ENCODE measurements at places on chromosomes 12 and 14. TPM values are rescaled to one million over a fixed set of nuclear protein-coding genes. Genes with fewer than 3 reads are reported as not detected.

DNA sequence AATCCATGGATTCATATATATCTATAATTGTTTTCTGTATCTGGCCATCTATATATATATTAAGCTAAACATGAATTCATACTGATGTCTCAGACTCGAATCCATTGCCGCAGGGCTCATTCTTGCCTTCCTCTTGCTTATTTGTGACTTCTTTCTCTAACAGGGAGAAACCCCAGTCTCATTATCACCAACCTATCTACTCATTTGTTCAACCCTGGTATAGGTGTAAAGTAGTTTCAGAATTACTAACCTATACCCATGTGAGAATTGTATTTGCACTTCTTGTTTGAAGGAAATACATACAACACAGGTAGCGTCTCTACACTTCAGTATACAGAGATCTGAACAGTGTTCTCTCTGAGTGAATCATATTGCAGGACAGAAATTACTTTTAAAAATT is 77.7 kb downstream of the PTPN11 start:
- DNase-seq = no peak

Gene TEAD4
- 9.6 TPM for polyA plus RNA-seq

Gene EFS
- 6.2 TPM for polyA plus RNA-seq

Gene BRMS1L
- polyA plus RNA-seq = 9.3 TPM

Data from right cardiac atrium (tissue), 5 donors.